ENCODE measurements at places on chromosomes 5 and 9. TPM values are rescaled to one million over a fixed set of nuclear protein-coding genes. Genes with fewer than 3 reads are reported as not detected.

FGF18 gene
- total RNA-seq, result 0.63 TPM

DRD1 gene
- 3.4 TPM for total RNA-seq

MARCOL gene
- not detected for total RNA-seq

BARHL1 gene
- not detected for total RNA-seq

SPOCK1 gene
- 70.7 TPM for total RNA-seq

CACFD1 gene
- 27.2 TPM for total RNA-seq

OR1N2 gene
- not detected for total RNA-seq

HIGD2A gene
- 28.5 TPM for total RNA-seq

FOXI1 gene
- not detected for total RNA-seq

AFAP1L1 gene
- total RNA-seq, result 5.9 TPM

PCDHB14 gene
- total RNA-seq, result 28.2 TPM

PCDHA11 gene
- 80.4 TPM for total RNA-seq

RANBP6 gene
- 52.6 TPM for total RNA-seq

MLANA gene
- not detected for total RNA-seq

CBY3 gene
- total RNA-seq, result not detected

FBXL7 gene
- 5.0 TPM for total RNA-seq

TMEM252 gene
- not detected for total RNA-seq

IL31RA gene
- not detected for total RNA-seq

F2RL1 gene
- total RNA-seq, result 0.94 TPM

MSANTD3 gene
- total RNA-seq, result 70.4 TPM

RNF208 gene
- total RNA-seq, result 1.9 TPM

CDKN2B gene
- 0.31 TPM for total RNA-seq

NR5A1 gene
- total RNA-seq, result not detected

MRPS2 gene
- total RNA-seq, result 16.0 TPM

KCNV2 gene
- not detected for total RNA-seq

TMC1 gene
- total RNA-seq, result 0.94 TPM

CYLC2 gene
- not detected for total RNA-seq

NUDT12 gene
- total RNA-seq, result 22.2 TPM

PCDHA13 gene
- total RNA-seq, result 42.3 TPM

HTR4 gene
- total RNA-seq, result 0.31 TPM

SGCD gene
- total RNA-seq, result 7.8 TPM

PTCD2 gene
- 12.2 TPM for total RNA-seq

PDE6A gene
- total RNA-seq, result not detected

TLR4 gene
- total RNA-seq, result 4.1 TPM

ARHGEF37 gene
- total RNA-seq, result 1.3 TPM

SPATA31E1 gene
- total RNA-seq, result not detected

ACTBL2 gene
- total RNA-seq, result not detected

HAVCR2 gene
- 5.0 TPM for total RNA-seq

CNTFR gene
- 23.8 TPM for total RNA-seq

MZB1 gene
- total RNA-seq, result not detected

IFNK gene
- total RNA-seq, result not detected

ANXA1 gene
- 12.2 TPM for total RNA-seq

SCGB3A1 gene
- total RNA-seq, result not detected

GTF3C4 gene
- total RNA-seq, result 25.7 TPM

PCDHB8 gene
- 15.0 TPM for total RNA-seq

ESM1 gene
- not detected for total RNA-seq

LEAP2 gene
- 4.7 TPM for total RNA-seq

Measured in parietal lobe (tissue), 2 donors.